ENCODE measurements at places on chromosomes 1 and 21.

DNA sequence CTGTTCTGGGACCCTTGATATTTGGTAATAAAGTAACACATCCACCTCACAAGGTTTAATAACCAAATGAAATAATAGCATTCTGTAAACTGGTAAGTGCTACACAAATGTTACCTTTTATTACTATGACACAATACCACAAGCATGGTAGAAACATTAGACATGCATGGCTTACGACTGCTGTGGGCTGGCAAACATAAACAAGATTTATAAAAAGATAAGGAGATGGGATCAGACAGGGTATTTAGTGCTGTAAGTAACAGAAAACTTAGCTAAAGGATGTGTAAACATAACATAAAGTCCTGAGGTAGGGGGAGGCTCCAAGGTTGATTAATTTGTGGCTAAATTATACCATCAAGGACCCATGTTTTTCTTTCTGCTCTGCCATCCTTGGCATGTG lies 212.6 kb downstream of the BARHL2 start:
- no peak for DNase-seq

- DNase-seq, result no peak
Observed at GRCh38 chr1:17359031-17359430, 13.0 kb upstream of the PADI6 start.

- DNase-seq, result no peak
Observed at GRCh38 chr1:189180057-189180456, 1297.6 kb downstream of the BRINP3 start.

DNA sequence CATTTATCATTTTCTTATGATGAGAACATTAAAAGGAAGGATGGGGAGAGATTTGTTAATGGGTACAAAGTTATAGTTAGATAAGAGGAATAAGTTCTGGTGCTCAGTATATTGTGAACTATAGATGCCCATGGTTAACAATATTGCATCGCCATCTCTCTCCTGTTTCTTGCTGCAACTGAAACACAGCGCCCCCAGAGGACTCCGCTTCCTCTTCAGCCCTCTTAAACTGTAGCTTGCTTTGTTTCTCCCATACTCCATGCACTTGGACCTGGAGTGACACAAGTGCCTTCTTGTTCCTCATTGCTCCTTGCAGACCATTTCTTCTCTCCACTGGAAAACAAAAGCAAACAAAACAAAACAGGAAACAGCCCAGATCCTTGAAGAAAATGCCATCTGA lies 70.1 kb upstream of the NTPCR start:
- DNase-seq, result peak; percentile 28

- no peak for DNase-seq
Observed at GRCh38 chr1:72690871-72691270, 408.5 kb upstream of the NEGR1 start.

DNA sequence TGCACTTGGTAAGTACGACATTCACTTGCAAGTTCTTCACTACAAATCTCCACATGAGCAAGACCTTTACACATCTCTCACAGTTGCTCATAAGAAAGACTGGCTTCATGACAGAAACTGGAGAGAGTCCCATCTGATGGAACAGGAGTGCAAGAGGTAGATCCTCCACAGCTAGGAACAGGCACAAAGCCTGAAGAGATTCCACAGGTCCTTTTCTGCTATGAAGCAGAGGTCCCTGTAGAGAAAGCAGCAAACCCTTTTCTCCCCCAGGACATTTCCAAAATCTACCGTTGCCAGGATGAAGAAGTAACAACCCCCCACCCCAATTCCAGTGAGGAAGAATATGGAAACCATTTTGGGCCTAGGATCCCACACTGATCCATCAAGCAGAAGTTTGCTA lies 47.3 kb downstream of the EIF4G3 start:
- DNase-seq, result no peak

DNA sequence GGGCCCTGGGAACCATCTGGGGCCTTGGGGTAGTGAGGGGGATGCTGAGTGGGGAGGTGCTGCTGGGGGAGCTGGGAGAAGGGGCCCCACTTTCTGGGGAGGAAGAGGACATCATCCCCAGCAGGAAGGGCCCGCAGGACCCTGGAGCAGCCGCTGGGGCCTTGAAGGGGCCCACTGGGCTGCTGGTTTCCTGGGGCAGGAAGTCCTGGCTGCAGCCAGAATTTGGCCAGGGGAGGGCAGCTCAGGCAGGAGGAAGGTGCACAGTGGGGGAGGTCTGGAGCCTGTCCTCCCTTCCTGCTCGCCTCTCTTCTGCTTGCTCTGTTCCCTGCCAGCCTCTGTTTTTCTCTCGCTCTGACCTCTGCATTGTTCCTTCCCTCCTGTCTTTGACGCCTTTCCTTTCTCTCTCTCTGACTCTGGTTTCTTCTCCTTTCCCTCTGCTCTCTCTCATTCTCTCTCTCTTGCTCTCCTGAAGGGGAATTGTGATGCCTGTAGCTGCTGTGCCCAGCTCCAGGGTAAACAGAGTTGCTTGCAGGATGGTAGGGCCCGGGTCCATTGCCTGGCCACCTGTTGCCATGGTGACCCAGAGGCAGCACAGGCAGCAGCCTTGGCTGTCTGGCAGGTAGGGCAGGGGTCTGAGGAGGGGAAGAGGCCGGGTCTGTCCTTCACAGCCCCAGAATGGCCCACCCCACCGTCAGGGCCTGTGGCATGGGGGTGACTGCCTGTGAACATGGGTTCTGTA lies 23.9 kb downstream of the ACOT11 start:
- no peak for DNase-seq

DNA sequence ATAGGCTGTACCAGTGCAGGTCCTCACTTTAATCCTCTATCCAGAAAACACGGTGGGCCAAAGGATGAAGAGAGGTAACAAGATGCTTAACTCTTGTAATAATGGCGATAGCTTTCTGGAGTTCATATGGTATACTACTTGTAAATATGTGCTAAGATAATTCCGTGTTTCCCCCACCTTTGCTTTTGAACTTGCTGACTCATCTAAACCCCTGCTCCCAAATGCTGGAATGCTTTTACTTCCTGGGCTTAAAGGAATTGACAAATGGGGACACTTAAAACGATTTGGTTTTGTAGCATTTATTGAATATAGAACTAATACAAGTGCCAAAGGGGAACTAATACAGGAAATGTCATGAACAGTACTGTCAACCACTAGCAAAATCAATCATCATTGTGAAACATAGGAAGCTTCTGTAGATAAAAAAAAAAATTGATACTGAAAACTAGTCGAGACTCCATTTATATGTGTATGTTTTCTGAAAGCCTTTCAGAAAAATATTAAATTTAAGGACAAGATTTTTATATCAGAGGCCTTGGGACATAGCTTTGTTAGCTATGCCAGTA lies 7.0 kb downstream of the SOD1 start:
- no peak for DNase-seq

- DNase-seq, result no peak
Observed at GRCh38 chr1:188022661-188023060, 1193.9 kb downstream of the PLA2G4A start.

DNA sequence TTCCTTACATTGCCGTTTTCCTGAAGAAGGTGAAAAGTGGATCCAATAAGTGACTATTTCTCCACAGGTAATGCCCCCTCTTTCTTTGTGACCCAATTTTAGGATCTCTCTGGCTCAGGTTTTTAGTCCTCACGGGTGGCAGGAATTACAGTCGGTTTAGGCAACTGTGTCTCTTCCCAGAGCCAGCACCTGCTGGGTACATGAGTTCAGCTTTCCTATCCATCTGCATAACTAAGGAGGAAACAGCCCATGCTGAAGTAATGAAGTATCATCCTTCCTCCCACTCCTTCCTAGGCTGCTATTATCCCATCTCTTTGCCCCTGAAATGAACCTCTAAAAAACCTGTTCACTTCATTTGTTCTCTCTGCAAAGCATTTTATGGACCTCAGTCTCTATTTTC lies 544.6 kb downstream of the NEGR1 start:
- no peak for DNase-seq

- no peak for DNase-seq
Observed at GRCh38 chr1:201253411-201253810, 29.9 kb upstream of the PKP1 start.

- DNase-seq, result no peak
Observed at GRCh38 chr1:77948841-77949424, 29.9 kb downstream of the FUBP1 start.

DNA sequence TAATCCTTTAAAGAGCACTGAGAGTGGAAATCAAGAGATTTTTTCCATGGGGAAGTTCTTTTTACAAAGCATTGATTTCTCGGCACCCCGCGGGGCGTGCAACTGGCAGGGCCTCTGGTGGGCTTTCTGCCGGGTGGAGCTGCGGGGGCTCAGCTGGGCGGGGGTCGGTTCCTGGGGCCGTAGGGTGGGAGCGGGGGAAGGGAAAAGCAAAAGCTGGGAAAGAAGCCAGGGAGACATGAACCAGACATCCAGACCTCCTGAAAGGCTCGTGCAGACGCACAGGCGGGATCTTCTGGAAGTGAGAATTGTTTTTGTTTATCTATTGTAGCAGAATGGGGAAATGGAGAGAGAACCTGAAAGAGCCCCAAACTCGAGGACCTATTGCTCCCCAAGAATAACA lies 235.2 kb downstream of the FAM72C start:
- no peak for DNase-seq

- no peak for DNase-seq
Observed at GRCh38 chr1:8197493-8198282, 120.2 kb upstream of the SLC45A1 start.

GRCh38 chr1:978069-978834 lies 3.6 kb downstream of the PERM1 start:
- DNase-seq, result no peak

DNA sequence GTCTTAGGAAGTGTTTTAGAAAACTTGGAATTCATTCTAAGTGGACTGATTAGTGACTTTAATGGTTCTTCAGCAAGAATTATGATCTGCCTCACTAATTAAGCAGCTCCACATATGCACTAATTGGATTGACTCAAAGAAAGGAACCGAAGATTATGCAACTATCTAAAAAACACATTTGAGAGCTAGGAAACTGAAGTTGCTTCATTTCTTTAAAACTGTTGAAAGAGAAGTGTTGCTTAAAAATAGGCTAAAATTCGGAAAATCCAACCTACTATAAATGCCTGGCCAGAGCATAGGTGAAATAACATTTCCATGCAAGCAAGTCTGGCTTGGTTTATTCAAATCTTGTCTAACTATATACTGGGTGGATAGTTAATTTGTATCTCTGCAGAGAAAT lies 502.9 kb upstream of the ZRANB2 start:
- DNase-seq, result no peak

- DNase-seq, result no peak
Observed at GRCh38 chr1:64187646-64188045, 15.8 kb upstream of the UBE2U start.

DNA sequence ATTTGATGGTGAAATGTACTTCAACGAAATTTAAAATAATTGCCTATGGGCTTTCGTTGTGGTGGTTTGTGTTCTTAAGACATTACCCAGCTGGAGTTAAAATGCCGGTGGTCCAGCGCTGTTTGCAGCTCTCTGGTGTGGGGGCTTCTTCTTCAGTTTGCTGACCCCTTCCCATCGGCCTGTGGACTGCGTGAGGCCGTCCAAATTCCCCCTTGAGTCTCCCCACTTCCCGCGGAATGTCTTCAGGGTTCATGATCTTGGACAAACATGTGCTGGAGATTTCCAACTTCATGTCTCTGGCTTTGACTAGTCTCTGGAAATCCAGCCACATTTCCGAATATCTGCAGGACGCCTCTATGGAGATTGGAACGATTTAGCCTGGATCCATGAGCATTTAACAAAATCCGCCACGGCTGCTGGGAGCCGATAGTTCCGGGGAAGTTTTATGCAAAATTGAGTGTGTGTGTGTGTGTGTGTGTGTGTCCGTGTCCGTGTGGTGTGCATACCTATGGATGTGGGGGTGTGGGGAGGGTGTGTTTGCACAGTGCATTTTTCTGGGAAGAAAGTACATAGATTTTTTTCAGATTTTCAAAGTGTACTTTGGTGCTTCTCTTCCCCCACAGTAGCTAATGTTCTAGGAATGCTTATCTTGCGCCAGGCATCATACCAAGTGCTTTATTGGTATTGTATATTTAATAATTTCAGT lies 117.2 kb downstream of the PCP4 start:
- no peak for DNase-seq

- DNase-seq, result no peak
Observed at GRCh38 chr21:42873096-42873495, 6.2 kb downstream of the WDR4 start.

DNA sequence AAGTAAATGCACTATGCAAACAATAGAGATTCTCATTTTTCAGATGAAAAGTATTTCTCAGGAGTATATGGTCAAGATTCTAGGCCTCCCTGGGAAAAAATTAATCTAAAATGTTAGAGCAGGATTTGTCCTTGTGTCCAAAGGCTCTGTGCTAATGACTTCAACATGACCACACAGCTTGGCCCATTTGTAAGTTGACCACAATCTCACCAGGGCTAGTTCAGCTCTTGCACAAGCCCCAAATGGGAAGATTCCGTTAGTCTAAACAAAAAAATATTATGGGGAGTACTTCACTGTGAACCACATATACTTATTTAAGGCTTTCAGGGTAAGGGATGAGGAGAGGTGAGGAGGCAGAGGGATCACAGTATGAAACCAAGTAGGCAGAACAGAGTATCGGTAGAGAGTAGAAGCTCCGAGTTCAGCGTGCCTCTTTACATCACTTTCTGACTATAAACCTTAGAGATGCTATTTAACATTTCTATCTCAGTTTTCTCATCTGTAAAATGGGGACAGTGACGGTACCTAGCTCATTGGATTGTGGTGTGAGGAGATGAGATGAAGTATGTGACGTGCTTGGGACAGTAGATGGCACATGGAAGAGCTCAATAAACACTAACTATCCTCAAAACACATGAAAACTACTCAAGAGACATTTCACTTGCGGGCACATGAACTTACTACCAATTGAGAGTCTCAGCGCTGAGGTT lies 37.8 kb upstream of the CTTNBP2NL start:
- no peak for DNase-seq

DNA sequence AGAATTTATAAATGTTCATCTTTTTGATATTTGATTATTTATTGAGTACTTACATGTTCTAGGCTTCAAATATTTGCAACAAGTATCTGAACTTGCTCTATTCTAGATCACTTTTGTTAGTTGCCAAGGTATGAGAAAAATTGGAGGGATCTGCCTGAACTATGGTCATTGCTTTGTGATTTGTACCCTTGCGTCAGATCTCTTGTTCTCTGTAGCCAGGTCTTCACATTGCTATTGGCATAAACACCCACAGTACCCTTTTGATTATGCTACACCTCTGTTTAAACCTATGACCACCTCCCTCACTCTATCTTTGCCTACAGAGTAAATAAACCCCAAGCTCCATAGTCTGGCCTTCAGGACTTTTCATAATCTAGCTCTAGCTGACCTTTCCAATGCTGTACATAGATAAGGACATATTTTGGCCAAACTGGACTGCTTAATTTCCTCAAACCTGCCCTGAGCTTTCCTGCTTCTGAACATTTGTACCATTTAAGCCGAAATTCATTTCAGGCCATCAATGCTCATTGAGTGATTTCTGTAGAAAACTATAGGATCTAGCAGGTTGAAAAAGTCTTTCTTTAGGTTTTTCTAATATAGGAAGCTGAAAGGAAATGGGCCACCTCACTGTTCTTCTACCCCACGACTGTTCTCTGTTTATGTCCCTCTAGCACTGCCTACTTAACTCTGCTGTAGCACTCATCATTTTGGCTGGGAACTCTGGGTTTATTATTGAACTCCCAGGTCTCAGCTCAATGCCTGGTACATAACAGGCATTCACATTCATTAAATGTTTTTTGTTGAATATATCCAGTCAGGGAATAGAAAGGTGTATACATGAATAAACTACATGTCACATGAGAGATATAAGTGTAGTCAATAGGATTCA lies 84.9 kb downstream of the PPP1R12B start:
- DNase-seq, result no peak

Data from GM13976 (cell line).